Stimulated activated CD8-positive, alpha-beta memory T cell treated with anti-CD3 and anti-CD28 coated beads, Interleukin-15, amount 100 ng/mL, for 24 hours (primary cell): ENCODE measurements at places on chromosomes 13 and 19.

DNA sequence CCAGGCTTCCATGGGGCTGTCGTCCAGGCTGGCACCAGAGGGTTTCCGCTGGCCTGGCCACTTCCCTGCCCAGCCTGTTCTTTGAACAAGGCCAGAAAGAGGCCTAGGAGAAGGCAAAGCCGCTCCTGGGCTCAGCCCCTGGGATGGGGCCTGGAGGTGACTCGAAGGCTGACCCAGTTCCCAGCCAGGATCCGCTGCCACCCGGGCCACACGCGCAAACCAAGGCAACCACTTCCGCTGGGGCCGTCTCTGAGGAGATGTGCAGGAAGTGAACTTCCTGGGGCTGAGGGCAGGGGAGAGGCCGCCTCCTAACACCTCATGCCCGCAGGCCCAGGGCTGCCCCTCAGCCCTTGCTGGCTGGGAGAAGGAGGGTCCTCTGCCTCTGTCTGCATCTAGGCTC lies 15.2 kb downstream of the PLEKHF1 start:
- DNase-seq = peak; percentile 53

DNA sequence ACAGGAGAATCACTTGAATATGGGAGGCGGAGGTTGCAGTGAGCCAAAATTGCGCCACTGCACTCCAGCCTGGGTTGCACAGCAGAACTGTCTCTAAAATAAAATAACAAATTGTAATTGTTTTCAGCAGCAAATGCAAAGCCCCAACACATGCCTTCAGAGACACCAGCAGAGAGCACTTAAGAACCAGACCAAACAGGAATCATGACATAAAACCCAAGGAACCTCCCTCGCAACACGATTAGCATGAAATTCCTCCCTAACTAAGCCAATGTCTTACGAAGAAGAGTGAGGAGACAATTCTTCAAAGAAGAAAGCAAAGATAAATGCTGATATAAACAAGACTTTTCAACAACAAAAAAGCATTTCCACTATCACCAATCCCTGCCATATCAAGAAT lies 40.1 kb downstream of the PSPC1 start:
- DNase-seq = no peak

DNA sequence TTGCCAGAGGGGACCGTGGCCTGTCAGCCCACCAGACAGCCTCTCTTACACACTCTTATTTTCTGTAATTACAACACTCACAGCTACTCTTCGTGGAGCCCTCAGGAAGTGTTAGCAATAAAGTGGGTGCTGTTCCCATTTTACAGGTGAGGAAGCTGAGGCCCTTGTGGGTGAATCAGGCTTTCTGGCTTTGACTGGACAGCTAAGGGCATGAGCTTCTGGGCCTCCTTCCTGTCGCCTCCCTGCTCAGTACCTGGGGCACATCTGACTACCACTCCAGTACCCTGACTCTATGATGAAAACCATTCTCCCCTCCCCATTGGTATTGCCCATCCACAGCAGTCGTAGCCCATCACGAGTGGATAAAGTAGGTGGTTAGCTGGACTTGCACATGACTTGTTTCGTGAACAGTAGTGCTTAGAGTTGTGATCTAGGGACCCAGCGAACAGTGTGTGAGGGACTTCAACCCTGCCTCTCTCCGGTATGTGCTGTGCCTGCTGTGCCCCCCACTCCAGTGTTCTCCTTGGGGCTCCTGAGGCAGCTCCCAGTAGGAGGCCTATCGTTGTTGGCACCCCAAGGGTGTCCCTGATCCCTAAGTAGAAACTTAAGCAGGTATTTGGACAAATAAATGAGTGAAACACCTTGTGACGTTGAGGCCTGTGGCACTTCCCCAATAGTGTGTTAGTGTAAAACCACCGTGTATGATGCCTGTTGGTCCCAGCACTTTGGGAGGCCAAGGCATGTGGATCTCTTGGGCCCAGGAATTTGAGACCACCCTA lies 38.6 kb downstream of the GATAD2A start:
- no peak for DNase-seq

GRCh38 chr19:7970716-7971448 lies 27.4 kb upstream of the TIMM44 start:
- no peak for DNase-seq

GRCh38 chr13:97934590-97934989 lies 18.9 kb upstream of the IPO5 start:
- DNase-seq = no peak

GRCh38 chr13:28568286-28568685 lies 73.4 kb upstream of the FLT1 start:
- DNase-seq = no peak

GRCh38 chr13:111265701-111266035 lies 54.8 kb upstream of the TEX29 start:
- no peak for DNase-seq

DNA sequence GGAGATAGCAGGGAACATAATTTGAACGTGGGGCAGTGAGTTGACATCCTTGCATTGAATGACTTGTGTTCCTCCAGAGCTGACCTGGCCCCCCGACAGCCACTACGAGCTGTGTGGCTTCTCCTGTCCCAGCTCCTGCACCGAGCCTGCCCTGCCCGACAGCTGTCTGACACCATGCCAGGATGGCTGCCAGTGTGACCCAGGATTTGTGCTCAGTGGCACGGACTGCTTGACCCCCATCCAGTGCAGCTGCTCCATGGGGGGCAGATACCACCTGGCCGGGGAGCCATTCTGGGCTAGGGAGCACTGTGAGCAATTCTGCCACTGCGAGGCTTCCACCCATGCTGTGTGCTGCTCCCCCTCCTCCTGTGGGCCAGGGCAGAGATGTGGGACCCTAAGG lies 29.2 kb upstream of the FXYD3 start:
- no peak for DNase-seq

GRCh38 chr13:51758691-51759090 lies 45.3 kb downstream of the DHRS12 start:
- DNase-seq = no peak

GRCh38 chr13:100961186-100961585 lies 286.6 kb upstream of the TMTC4 start:
- DNase-seq = no peak

DNA sequence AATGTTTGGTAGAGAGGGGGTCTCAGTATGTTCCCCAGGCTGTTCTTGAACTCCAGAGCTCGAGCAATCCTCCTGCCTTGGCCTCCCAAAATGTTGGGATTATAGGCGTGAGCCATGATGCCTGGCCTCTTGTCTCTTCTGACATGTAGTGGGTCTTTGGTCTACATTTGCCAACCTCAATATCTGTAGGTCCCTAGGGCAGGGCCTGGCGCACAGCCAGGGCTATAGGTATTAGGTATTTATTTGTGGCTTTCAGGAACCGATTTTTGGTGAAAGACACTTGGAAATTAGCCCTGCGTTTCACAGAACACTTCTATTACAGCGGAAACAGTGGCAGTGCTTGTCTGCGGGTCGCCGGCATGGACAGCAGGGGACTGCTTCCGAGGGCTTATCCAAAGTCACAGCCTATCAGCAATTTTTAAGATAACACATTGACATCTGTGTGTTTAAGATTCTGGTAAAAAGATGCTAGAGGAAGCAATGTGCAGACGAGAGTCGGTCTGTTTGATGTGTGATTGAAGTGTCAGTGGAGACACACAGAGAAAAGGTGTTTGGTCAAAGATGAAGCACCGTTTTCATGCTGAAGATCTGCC lies 14.5 kb downstream of the ZNF536 start:
- no peak for DNase-seq

DNA sequence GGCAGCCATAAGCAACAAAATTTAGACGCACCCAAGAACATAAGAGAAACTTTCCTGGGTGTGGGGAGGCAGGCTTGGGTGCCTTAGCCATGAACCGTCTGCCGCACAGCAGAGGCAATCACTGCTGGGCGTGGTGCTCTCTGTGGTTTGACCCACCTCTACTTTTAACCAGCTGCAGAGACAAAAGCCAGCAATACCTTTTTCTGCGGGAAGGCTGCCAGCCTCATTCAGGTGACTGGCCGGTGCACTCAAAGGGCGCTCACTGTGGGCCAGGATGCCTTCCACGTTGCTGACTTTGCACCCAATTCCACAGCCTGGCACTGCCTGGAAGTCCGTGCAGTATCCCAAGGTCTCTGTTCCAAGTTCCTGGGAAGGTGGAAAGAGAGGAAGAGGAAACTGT lies 69.1 kb downstream of the ATP7B start:
- no peak for DNase-seq

GRCh38 chr13:79973533-79973963 lies 367.4 kb downstream of the SPRY2 start:
- no peak for DNase-seq

- DNase-seq = no peak
These were observed 1577.5 kb upstream of the PRR20A start for GRCh38 chr13:55563267-55563666.

DNA sequence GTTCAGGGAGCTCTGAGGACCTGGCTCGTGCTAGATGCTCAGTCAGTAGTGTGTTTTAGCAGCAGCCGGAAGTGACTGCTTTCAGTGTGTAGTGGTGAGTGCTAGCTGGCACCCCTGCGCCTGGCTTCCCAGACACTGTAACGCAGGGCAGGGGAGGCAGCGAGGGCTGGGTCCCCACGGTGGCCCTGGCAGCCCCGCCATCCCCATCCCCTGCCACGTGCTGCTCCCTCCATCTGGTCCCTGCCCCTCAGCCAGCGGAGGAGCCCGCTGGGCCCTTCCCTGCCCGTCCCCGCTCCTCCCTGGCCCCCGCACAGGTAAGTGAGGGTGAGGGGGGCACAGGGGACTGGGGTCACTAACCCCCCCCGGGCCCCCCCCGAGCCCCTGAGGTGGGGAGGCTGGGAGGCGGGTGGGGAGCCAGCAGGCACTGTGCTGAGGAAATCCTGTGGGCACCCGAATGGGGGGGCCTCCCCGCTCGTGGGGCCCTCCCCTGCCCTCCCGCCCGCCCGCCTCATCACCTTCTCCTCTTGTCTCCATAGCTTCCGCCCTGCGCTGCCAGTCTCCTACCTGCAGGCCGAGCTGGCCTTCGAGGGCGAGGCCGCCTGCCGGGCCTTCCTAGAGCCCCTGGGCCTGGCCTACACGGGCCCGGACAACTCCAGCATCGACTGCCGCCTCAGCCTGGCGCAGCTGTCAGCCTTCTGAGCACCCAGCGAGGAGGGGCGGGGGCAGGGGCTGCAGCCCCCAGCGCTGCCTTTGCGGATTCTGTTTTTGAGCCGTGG lies 3.2 kb downstream of the LENG9 start:
- DNase-seq = no peak

DNA sequence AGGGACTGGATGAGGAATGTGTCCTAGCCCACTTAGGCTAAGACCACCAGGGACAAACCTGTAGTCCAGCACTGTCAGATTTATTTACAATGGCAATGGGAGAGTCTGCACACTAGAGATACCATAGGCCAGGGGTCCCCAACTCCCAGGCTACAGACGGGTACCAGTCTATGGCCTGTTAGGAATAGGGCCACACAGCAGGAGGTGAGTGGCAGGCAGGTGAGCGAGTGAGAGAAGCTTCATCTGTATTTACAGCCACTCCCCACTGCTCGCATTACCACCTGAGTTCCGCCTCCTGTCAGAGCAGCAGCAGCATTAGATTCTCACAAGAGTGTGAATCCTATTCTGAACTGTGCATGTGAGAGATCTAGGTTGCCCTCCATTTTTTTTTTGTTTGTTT lies 2.4 kb downstream of the THAP8 start:
- no peak for DNase-seq

DNA sequence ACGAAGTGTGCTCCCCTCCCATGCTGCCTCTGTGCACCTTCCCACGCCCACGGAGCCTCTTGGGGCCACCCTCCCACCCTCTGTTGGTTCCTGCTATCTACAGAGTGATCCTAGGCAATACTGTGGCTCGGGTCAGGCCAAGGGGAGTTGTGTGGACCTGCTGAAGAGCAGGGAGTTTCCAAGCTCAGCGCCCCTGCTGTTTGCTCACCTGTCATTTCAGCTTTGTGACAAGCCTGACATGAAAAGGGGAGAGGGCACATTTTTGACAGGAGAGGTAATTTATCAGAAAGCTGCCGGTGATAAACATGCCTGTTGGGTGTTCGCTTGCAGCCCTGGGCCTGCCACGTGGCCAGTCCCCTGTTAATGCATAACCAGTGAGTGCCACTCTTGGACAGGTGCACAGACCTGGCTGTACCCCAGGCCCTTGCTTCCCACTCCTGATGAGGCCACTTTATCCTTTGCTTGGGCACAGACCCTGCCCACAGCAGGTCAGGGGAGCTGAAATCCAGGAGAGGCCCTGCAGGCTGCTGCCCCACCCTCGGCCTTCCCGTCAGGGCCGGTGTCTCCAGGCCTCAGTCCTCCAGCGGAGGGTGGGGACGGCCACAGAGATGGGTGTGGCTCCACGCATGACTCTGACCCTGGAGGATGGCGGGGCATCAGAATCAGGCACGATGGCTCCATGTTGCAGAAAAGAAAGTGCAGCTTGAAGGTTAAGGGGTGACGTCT lies 201.5 kb upstream of the GPR12 start:
- no peak for DNase-seq

DNA sequence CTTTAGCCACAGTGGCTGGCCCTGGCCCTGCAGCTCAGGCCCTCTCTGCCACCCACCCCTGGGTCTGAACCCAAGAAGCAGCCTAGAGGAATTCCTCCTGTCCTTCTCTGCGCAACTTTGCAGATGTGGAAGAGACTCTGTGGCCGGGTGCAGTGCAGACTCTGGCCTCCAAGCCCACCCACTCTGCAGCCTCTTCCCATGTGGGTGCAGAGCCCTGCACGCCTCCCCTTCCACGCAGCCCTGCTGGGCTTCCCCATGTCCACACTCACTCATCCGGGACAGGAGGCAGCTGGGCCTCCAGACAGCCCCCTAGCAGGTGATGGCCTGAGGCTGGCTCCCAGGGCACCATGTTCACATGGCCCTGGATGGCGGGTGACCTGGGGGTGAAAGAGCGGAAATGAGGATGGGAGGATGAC lies 2.5 kb downstream of the TEX29 start:
- DNase-seq = no peak

GRCh38 chr13:75180805-75181455 lies 301.0 kb downstream of the TBC1D4 start:
- no peak for DNase-seq

- no peak for DNase-seq
These were observed 104.8 kb downstream of the TNFRSF19 start for GRCh38 chr13:23674795-23675640.

GRCh38 chr13:27619728-27620376 lies 477 bp downstream of the LNX2 start:
- no peak for DNase-seq

- no peak for DNase-seq
These were observed 237.8 kb downstream of the TUBA3C start for GRCh38 chr13:18943721-18944391.

- no peak for DNase-seq
These were observed 1.5 kb upstream of the MYADM start for GRCh38 chr19:53865918-53866864.

DNA sequence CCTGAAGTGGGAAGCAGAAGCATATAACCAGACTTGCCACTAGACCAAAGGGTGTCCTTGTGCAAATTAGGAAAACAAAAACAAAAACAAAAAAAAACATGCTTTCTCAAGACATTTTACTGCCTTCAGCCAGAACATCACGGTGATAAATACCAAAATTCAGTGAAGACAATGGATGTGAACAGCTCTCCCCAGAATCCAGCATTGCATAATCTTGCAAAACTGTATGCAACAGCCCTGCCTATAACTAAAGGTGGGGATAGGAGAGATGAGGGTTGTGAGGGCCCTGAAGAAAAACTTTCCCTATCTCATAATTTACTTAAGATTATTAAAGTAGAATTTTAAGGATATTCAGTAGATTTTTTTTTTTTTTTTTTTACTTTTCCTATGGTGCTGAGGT lies 24.9 kb upstream of the NDFIP2 start:
- no peak for DNase-seq

GRCh38 chr19:50433201-50434180 lies 799 bp downstream of the MYBPC2 start:
- DNase-seq = no peak

GRCh38 chr13:101272886-101273285 lies 143.4 kb downstream of the NALCN start:
- no peak for DNase-seq
